ENCODE measurements at places on chromosomes 11 and 22. TPM values are rescaled to one million over a fixed set of nuclear protein-coding genes. Genes with fewer than 3 reads are reported as not detected.

Gene CHRDL2
- total RNA-seq = not detected

Gene C22orf31
- not detected for total RNA-seq

Gene MAPK8IP1
- 11.1 TPM for total RNA-seq

Gene GRAP2
- 1.7 TPM for total RNA-seq

Gene OR51B4
- total RNA-seq = 4.0 TPM

Gene OR2AT4
- not detected for total RNA-seq

Gene MCHR1
- total RNA-seq = not detected

Gene CCDC89
- not detected for total RNA-seq

Gene LRRC56
- 2.8 TPM for total RNA-seq

Gene CCDC73
- total RNA-seq = not detected

Gene AQP11
- 1.5 TPM for total RNA-seq

Data from A375 (cell line).